Dermis microvascular lymphatic vessel endothelial cell (primary cell): ENCODE measurements at places on chromosomes 7 and 10.

DNA sequence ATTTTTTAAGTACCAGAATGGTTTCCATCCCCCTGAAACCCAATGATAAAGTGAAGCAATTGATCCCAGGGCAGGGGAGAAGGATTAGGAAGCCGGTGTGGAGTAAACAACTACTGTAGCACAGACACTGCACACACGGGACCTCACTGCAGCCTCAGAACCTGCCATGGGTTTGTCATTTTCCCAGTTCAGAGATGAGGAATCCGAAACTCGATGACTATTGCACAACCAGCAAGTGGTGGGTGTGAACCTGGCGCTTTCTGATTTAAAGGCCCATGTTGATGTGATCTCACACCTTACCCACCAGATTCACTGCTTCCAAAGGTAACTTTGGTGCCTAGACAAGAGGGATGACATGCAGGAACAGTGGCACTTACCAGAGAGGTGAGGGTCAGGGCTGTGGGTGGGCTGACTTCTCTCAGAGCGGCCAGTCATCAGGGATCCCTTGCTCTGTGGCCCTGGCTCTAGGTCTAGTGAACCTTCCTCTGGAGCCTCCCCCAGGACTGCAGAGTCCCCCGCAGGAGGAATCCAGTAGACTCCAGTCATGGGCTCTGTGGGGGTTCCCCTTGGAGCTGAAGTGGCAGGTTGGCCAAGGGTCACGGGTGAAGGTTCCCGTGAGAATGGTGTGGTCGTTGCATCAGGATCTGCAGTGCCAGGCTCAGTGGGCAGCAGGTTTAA is 62.8 kb downstream of the PKD1L1 start:
- no peak for DNase-seq

DNA sequence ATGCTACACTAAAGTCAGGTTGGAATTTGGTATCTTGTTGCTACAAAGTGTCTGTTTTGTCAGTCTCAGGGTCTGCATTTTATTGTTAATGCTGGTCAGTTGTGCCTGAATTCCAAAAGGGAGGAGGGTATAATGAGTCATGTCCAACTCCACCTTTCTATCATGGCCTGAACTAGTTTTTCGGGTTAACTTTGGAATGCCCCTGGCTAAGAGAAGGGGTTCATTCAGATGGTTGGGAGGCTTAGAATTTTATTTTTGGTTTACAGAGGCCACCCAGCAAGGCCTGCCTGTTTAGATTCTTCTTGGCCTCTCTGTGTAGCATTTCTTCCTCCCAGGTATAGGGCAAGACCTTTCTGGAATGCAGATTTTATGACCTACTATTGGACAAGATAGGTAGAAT is 93.2 kb downstream of the SKIDA1 start:
- no peak for DNase-seq

DNA sequence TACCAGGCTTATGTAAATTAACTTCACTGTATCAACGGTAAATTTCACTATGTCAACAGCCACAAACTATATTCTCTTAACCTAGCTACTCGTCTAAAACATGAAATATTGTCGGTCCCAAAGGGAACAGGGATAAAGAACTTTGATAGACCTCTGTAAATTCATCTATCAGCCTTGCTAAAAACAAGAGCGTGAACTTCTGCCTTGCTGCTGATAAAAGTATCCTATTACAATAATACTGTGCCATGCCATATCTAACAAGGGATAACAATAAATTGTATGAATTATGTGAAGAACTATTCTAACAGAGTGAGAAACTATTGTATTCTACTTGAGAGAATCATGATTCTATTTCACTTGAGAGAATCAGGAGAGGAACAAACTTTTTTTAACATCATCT is 117.2 kb downstream of the CNOT4 start:
- no peak for DNase-seq

DNA sequence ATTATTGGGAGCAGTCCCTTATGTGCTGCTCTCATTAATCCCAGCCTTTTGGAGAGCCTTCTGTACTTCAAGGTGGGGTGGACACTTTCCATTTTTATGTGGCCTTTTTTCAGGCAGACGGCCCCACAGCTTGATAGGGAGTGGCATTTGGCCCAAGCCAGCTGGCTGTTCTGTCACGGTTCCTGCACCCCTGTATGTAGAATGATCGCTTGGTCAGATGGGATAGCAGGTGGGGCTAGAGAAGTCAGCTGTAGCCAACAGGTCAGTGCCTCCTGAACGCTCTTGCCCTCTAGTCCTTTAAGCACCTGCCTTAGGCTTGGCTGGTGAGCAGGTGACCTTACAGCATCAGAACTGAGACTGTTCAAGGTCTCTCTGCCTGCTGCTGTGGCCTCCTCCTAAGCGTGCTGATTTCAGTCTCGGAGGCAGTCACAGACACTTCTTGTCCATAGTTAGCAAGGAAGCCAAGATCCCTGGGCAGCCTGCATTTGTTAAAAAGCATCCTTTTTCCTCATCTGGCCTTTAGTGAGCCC is 95.3 kb downstream of the LRRC4 start:
- no peak for DNase-seq

DNA sequence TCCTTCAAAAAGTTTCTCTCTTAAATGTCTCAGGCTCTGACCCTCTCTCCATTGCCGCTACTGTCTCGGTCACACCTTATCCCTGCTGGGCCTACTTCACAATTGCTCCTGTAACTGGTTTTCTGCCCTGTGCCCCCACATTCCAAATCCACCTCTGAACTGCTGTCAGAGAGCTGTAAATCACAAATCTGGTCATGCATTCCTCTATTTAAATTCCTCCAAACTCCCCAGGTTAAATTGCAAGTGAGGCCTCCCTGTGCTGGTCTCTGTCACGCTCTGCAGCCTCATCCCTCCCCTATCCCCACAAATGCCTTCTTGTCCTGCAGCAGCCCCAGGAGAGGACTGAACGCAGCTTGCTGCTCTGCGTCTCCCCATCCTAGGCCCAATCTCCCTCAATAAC is 40.4 kb upstream of the CDCA7L start:
- DNase-seq = no peak

DNA sequence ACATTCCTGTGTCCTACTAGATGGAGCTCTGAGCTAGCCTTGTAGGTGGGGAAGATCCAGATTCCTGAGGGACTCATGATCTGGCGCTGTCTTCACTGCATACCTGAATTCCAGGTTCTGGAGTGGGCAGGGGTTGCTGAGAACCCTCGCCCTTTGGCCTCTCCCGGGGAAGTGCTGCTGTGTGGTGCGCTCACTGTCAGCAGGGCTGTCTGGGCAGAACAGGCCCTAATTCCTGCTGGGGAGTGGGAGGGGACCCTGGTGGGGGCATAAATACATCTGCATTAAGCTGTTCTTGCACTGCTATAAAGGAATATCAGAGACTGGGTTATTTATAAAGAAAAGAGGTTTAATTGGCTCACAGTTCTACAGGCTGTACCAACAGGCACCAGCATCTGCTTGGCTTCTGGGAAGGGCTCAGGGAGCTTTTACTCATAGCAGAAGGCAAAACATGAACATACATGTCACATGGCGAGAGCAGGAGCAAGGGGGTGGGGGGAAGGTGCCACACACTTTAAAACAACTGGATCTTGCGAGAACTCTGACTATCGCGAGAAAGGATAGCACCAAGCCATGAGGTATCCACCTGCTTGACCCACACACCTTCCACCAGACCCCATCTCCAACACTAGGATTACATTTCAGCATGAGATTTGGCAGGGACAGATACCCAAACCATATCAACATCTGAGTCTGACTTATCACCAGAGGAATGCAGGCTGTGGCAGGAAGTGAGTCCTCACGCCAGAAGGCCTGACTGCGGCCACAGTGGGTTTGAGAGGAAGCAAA is 115.0 kb downstream of the ADCY1 start:
- DNase-seq = peak; percentile 31

GRCh38 chr10:69729326-69730048 is 72.2 kb upstream of the COL13A1 start:
- no peak for DNase-seq

- DNase-seq = no peak
Observed at GRCh38 chr10:125154529-125154928, 5.8 kb downstream of the CTBP2 start.

- DNase-seq = no peak
Observed at GRCh38 chr7:37149051-37149772, 299.5 kb downstream of the ELMO1 start.

DNA sequence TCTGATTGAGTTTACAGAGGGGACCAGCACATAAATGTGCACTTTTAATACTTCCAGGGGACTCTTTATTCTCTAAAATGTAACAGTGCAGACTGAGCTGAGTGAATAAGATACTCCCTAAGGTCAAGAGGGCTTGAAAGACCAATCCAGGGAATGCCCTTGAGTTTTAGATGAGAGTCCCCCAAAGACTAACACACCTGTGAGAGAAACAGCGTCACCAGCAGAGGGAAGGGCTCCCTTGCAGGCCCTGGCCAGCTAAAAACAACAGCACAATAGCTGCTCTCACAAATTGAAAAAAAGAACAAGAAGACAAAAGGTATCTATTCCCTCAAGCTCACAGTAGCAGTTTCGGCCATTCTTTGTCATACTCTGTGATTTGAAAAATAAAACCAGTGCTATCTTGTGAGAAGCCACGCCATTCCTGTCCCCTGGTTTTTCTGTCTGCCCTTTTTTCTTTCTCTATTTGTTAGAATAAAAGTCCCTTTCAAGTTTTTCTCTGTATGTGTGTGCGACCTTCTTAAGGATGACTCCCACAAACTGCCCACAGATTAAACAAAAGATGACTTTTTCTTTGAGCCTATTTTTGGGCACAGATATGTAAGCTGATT is 230.4 kb upstream of the BMPER start:
- no peak for DNase-seq

DNA sequence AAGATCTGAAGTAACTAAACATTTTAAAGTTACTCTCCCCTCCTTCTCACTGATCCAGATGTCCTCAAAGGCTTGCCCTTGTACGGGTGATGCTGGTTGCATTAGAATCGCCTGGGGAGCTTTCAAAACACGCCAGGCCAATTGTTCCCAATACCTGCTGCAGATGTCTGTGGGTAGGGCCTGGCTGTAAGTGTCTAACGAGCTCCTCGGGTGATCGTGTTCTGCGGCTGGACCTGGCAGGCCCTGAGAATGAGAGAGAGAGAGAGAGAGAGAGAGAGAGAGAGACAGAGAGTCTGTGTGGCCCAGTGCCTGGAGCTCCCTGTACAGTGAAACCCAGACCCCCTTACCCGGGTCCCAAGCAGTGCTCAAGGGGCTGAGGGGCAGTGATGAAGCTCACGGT is 8.4 kb downstream of the COL13A1 start:
- no peak for DNase-seq

DNA sequence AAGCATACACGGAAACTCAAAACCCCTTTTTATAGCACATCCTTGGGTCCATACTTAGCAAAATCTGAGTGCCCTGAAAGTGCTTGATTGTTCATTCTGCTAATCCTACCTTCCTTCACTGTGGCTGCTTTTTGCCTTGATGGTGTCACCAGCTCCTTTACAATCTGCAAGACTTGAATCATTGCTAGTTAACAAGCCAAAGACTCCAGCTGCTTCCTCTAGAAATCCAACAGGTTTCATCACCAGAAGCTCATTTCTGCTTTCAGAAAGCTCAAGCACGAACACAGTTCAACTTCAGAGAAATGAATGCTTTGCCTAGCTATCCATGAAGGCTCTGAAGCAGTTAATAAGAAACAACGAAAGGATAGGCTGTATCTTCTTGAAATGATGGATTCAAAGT is 38.0 kb downstream of the USP6NL start:
- DNase-seq = peak; percentile 41

DNA sequence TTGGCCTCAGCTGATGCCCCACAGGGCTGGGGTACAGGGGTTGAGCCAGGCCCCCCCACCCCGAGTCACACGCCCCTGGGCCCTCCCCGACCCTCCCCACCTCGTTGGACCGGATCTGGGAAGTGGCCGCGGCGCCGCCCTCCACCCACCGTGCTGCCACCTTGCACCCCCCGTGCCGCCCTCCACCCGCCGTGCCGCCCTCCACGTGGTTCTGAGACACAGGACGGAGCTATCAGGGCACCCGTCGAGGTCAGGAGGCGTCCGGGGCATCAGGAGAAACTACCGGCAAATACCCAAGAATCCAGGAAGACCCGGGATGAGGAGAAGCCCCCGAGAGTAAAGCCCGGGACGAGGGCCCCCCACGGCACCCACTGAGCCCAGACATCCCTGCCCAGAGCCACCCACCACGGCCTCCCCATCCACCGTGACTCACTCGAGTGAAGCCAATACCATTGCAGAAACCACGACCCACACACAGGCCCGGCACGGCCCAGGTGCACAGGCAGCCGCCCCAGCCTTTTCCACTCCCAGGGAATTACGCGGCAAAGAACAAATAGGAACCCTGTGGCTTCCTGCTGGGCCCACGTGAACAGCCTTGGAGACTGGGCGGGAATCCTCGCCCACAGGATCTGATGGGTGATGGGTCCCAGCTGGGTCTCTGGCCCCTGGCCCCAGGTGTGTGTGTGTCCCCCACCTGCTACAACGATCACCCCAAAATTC is 34.0 kb downstream of the ADAP1 start:
- DNase-seq = no peak

GRCh38 chr7:47313564-47313963 is 268.3 kb downstream of the TNS3 start:
- no peak for DNase-seq

GRCh38 chr7:54680377-54681005 is 78.5 kb downstream of the SEC61G start:
- no peak for DNase-seq

- no peak for DNase-seq
Observed at GRCh38 chr10:122373721-122374120, 787 bp upstream of the PLEKHA1 start.

- no peak for DNase-seq
Observed at GRCh38 chr7:74590813-74591212, 66.7 kb upstream of the GTF2I start.

DNA sequence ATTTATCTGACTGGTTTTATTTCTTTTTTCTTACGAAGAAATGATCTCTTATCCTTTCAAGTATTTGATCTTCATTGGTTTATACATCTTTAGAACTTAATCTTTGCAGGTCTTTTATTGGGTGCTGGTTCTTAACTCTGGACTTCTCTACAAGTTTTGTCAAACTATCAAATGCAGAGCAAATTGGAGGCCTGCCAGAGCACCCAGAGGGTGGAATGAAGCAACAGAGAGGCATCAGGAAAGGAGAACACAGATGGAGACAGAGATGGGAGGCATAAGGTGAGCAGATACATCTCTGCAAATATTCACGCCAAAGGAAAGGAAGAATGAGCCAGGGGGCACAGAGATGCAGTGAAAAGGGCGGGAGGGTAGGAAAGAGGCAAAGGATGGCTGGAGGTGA is 130.3 kb downstream of the PKD1L1 start:
- no peak for DNase-seq
